ENCODE measurements at places on chromosomes 2 and 18.

DNA sequence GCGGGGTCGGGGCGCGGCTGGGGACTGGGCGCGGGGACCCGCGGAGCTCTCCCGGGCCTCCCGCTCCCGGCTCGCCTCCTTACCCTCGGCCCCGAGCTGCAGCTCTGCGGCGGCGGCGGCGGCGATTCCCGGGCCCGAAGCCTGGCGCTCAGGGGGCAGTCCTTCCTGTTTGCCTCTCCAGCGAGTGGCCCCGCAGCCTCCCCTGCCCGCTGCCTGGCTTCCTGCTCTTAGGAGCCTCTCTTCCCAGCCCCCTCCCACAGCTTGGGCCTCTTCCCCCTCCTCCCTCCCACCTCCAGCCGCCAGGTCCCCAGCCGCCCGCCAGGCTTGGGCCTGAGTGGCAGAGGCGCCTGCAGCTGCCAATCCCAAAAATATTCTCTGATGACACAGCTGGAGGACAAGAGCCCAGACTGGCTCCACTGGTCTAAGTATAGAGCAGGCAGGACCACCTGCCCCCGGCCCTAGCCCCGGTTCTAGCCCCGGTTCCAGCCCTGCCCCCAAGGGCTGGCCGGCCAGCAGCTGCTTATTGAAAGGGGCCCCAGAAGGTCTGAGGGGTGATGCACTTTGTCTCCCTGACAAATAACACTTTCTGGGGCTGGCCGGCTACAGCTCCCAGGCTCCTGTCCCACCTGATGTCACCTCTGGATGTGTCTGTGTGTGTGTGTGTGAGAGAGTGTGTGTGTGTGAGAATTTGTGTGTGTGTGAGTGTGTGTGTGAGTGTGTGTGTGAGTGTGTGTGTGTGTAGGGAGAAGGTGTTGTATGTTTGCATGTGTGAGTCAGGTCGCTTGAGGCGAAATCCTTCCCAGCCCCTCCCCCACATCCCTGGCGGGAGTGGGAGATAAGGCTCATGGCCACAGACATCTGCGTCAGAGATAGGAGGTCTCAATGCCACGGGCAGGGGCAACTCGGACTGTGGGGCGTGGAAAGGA, at the start of gene OBSL1:
Gene OBSL1 (minus strand): TSS at position 229 of the 926 bp plus-strand sequence. CDS start 307 bp downstream, outside the sequence.
- DNase-seq = no peak

DNA sequence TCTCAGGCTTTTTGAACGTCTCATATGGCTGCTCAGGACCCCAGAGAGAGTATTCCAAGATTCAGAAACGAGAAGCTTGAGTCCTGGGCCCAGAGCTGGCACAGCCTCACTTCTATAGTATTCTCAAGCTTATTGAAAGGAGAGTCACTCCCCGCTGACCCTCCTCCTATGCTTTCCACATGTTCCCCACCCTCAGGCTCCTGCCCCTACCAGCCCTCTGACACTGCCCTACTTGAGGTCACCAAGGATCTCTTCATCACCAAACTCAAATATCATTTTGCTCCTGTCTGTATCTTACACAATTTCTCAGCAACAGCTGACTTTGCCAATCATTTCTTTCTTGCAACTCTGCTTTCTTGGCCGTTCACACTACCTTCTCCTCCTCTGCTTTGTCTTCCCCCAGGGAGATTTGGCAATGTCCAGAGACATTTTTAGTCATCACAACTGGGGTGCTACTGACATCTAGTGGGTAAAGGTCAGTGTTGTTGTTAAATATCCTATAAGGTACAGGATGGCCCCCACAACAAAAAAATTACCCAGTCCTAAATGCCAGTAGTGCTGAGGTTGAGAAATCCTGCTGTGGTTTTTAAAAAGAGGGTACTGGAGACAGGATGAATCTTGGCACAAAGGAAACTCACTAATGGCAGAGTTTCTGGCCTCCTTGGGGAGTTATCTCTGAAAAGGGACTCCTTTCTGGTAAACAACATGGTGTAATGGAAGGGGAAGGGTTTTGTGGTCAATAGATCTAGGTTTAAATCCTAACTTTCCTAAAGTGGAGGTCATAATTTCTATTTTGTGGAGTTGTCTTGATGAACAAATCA, 26.9 kb upstream of the INSIG2 start:
- DNase-seq = no peak

DNA sequence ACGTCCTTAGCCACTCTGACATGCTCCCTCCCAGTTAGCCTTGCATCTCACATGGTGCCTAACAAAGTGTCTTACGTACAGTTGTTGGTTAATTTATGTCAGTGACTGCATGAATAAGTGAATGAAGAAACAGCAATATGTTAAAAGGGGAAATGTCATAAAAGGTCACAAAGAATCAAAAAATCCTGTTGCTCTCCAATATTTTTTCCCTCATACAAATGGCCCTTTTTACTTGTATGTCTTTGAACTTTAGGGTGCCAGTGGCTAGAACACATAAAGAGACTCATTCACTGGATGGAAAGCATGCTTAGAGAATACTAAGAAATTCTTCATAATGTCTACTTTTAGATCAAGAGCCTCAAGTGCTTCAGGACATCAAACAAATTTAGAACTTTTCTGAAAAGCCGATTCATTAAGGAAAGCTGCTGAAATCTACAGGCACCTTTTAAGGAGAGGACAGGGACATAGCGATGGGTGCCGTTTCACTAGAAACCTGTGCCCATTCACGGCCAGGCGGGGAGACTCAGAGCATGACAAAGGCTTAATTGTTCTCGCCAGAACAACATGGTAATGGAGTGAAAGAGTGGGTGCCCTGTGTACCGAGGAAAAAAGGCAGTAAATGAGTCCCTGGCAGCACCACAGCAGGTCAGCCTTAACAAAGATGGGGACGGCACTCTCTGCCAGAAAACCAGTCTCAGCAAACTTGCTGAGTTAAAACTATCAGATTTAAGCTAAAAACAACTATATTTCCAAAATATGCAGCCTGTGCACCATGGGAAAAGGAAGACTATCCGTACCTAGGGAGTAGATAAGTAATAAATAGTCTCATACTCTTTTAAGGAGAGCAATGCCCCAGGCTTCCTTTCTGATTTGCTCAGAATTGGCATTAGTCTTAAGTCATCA, 71.6 kb upstream of the SPTBN1 start:
- DNase-seq = no peak

DNA sequence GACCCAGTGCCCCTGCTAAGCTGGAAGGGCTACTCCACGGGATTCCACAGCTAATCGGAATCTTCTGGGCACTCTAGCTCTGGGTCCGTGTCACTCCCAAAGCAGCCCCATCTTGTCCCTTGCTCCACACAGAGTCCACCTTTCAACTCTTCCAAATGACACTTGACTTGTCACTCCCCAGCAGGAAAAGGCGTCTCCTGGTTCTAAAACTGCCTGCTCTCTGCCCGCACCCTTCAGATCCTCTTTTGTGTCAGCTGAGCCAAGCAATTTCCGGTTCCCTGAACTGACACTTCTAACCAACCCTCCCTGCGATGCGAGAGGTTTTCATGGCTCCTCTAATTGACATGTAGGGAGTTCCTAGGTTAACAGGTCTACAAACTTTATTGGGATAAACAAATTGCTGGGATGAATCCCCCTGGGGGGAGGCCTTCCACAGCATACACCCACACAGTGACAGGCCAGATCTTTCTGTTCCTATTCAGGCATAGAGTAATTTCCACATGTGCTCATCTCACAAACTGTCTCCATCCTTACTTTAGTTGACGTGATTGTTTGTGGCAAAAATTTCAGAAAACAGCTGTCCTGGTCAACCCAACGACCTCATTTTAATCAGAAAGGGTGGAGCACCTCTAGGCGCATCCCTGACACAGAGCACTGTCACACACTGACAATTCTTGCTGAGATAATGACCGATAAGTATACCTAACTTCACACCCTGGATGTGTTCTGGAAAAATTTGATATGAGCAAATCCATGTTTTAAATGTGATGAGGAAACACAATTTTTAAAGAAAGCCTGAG, 104.9 kb downstream of the RBMS1 start:
- no peak for DNase-seq

GRCh38 chr2:127586746-127587295, 51.3 kb downstream of the MYO7B start:
- DNase-seq = no peak

DNA sequence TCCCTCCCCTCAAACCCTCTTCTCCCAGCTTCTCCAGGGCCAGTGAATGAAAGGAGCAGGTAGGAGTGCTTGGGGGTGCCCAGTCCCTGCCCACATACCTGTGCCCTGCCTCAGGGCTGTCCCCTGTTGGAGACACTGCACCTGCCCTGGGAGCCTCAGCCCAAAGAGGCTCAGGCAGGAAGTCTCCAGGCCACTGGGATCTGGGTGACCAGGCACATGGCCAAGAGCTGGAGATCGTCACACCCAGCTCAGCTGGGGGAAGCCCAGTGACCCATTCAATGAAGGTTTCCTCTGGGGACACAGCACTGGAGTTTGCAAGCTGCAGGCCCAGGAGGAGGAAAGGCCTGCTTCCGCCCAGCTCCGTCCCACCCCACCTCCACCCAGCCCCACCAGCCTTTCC, 156.4 kb downstream of the ZFP36L2 start:
- no peak for DNase-seq

- DNase-seq = no peak
These were observed 177.1 kb downstream of the FAM210A start for GRCh38 chr18:13548966-13549879.

- no peak for DNase-seq
These were observed 705.3 kb downstream of the SOCS6 start for GRCh38 chr18:70994116-70994515.

DNA sequence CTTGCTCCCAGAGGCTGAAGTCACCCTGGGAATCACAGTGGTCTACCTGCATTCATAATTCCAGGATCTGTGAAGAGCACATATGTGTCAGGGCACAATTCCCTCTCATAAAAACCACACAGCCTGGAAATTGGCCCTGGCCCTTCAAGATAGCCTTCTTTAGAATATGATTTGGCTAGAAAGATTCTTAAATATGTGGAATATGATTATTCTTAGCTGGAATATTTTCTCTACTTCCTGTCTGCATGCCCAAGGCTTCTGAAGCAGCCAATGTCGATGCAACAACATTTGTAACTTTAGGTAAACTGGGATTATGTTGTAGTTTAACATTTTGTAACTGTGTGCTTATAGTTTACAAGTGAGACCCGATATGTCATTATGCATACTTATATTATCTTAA, 24.2 kb downstream of the ICOS start:
- no peak for DNase-seq

DNA sequence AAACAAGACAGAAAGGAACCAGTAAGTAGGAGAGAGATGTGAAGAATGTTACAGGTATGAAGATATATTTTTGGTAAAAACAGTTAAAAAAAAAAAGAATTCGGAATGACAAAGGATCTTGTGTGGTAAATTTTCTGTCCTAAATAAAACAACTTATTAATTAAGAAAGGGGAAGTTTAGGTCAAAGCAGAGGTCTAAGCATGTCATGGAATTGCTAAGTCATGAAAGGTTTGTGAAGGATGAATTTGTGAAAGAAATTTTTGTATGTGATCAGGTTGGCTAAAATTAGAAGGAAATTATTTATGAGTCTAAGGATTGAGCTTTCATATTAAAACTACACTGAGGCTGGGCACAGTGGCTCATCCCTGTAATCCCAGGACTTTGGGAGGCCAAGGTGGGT, 11.1 kb upstream of the ALPG start:
- no peak for DNase-seq

DNA sequence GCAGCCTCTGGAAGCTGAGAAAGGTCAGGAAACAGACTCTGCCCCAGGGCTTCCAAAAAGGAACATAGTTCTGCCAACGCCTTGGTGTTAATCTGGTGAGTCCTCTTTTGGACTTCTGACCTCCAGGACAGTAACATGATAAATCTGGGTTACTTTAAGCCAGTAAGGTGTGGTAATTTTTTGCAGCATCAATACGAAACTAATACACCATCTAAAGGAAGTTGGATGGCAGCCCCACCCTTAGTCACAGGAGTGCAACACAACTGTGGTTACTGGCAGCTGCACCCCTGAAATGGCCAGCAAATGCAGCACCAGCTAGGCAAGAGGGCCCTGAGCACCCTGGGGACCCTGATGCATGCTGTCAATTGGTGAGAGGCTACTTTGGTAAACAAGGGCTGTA, 25.8 kb downstream of the CREG2 start:
- DNase-seq = no peak

DNA sequence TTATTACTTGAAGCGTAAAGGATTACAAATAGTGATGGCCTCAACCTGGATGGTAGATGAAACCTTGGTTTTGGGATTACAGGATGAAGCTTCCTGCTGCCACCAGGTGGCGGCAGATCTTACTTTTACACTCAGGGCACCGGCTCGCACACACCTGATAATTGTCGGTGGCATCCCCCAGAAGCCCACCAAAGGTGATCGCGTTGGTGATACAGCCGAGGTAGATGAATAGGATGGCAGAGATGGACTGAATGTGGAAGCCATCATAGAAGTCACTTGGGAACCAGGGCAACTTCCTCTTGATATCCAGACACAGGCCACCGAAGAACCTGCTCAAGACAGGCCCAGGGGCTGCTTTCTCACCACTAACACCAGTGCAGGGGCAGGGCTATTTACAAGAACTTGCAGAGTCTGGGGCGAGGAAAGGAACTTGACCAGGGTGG, 51.8 kb downstream of the MTHFD2 start:
- DNase-seq = peak; percentile 7

DNA sequence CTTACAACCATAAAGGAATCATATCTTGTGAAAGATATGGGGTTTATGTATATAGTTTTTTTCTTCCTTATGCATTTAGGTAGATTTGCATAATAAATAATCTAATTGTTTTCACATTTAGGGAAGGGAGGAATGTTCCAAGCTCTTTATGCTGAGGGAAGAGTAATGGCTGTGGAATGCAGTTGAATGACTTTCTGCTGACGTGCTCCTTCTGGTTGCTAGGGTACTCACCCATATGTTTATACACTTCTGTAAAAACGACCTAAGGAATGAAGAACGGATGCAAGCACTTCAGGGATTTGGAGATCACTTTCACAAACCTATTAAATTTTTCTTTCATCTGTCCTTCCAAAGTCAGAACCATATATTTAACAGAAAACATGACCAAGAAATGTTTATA, 29.2 kb upstream of the PPP4R1 start:
- no peak for DNase-seq

DNA sequence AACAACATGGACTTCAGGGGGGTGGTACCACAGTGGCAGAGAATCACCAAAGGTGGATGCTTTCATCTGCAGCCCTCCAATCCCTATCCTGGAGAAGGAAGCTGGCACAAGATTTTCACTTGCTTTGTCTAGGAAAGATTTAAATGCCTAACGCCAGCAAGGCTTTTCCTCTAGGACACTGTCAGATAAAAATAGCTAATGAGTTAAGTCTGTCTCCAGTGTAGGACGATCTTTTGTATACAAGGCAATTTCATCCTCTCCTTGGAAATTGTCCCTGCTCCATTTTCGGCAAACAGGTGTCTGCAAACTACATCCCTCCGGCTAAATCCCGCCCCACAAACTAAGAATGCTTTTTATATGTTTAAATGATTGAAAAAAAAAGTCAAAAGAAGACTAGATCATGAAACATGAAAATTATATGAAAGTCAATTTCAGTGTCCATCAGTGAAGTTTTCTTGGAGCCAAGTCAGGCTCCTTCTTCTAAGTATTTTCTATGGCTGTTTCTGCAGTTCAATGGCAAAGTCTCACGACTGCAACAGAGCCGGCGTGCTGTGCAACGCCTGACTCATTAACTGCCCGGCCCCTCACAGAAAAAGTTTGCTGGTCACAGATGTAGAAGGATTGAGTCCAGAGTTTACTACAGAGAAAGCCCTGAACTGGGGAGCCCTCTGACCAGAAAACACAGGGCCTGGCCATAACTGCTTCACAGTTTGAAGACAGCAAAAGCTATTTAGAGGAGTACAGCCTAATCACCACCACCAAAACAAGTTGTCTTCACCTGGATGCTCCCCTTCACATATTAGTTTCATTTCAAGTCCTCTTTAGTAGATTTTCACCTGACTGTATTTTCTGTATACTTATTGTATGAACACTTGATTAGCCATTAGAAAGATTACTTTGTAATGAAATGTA, 52.3 kb downstream of the PIEZO2 start:
- no peak for DNase-seq
